ENCODE measurements at places on chromosomes 2 and 18.
A peak's percentile ranks its signal among the peaks of the same experiment; 100 is the strongest.

DNA sequence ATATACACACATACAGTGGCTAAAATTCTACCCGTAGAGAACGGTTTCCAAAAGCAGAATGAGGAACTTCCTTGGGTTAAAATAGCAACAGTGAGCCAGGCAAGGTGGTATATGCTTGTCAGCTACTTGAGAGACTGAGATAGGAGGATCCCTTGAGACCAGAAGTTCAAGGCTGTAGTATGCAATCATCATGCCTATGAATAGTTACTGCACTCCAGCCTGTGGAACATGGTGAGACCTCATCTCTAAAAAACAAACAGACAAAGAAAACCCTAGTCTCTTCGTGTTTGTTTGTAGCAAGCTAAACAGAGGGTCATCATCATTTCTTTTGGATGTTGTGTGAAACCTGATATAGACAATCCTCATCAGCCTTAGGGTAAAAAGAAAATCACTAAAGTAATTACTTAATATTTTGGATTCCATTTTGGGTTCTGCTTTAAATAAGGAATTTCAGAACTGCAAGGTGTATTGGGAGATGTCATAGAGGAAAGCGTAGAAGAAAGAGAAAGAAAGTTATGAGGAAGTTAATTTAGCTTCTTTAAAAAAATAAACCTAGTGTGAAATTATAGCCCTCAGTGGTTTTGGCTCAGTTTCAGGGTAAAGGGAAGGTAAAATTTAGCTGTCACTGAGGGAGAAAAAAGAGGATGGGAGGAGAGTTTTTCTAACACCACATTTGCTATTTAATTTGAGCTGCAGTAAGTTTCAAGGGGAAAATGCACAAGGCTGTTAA, 46.5 kb downstream of the PLEK start:
- peak; percentile 87 for DNase-seq

DNA sequence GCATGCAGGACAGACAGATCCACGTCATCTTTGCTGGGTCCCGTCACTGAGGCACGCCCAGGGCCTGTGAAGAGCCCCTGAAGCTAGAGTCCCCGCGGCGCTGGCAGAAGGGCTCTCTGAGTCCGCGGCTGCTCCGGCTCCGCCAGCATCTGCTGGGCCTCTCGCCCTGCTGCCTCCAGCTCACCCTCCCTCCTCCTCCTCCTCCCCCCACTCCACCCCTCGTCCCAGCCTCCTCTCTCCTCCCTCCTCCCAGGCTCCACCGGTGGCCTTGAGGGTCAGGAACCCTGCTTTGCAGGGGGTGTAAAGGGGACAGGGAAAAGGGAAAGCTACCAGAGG, at the start of gene TNS1:
TNS1 (minus strand) TSS at position 151 of the 336 bp plus-strand sequence; CDS start at position 28, 123 bp downstream.
- DNase-seq, result no peak

- no peak for DNase-seq
These were observed 43.4 kb downstream of the RNF144A start for GRCh38 chr2:6960659-6961058.

DNA sequence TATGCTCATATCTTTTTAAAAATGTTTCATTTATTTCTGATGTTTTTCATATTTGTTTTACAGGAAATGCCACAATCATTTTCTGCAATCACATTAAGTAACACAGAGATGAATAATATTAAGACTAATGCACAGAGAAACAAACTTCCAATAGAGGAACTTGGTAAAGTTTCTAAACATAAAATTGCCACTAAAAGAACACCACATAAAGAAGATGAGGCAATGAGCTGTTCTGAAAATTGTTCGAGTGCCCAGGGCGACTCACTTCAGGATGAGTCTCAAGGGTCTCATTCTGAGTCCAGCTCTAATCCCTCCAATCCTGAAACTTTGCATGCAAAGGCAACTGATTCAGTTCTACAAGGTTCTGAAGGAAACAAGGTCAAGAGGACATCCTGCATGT, 70.4 kb downstream of the APLF start:
- DNase-seq, result no peak

DNA sequence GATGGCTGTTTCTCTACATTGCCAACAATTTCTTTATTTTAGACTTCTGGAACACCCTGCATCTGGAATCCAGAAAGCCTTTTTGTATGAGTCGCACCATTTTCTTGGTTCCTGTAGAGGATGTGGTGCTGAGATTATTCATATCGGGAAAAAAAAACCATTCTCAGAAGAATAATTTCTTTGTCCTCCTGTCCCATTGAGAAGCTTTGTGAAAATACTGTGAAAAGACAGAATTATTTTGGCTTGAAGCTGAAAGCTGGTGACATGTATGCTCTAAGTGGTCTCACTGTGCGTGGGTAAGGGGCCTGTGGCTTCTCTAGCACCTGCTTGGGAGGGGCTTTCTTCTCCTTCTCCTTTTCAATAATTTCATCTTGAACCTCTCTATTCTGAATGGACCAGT, 138.4 kb downstream of the FAM210A start:
- no peak for DNase-seq

GRCh38 chr2:16050908-16051489, 110.6 kb downstream of the MYCN start:
- no peak for DNase-seq

GRCh38 chr2:207873794-207874193, 104.1 kb upstream of the FZD5 start:
- DNase-seq, result no peak

GRCh38 chr2:6754419-6754818, 111.3 kb downstream of the CMPK2 start:
- DNase-seq, result no peak

DNA sequence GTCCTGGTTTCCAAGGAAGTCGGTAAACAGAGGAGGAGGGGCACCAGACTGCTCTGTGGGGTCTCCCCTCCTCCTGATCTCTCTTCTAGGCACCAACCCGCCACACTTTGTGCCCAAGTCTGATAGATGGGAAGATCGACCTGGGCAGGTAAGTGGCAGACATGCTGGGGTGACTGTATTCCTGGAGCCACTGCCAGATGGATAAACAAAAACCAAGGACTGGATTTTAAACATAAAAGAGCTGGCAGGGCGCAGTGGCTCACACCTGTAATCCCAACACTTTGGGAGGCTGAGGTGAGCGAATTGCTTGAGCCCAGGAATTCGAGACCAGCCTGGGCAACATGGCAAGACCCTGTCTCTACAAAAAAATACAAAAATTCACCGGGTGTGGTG, 181.2 kb downstream of the ANAPC1 start:
- DNase-seq, result no peak

- DNase-seq, result no peak
These were observed 858 bp downstream of the KCNS3 start for GRCh38 chr2:17879137-17879912.

DNA sequence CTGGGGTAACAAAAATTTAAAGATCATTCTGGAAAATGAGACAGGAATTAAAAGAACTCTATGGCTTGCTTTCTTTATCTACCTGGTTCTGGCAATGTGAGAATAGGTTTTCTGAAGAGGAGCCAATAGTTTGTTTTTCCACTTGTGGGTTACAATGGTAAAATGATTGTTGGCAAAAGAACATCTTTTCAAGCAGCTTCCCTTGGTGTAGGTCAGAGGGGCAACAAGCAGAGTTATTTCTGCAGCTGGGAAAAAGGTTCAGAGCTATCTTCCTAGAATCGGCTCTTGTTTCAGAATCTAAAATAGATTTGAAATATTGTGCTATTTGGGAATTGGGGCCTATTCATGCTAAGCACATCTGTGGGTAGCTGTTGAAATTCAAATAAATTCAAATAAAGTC, 11.5 kb upstream of the TSPYL6 start:
- no peak for DNase-seq

DNA sequence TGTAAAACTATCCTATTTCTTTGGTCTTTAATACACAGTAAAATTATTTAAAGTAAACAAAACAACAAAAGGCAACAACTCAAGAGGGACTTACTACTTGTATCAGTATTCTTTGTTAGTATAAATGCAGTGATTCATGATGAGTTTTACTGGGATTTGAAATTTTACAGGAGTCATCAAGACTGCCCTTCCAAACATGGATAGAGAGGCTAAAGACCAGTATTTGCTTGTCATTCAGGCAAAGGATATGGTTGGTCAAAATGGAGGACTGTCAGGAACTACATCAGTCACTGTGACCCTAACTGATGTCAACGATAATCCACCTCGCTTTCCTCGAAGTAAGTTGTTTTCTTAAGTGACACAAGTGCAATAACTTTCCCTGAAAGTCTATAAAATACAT, 71.1 kb downstream of the CDH7 start:
- DNase-seq, result no peak

GRCh38 chr18:5068851-5069250, 128.2 kb downstream of the AKAIN1 start:
- DNase-seq, result no peak

DNA sequence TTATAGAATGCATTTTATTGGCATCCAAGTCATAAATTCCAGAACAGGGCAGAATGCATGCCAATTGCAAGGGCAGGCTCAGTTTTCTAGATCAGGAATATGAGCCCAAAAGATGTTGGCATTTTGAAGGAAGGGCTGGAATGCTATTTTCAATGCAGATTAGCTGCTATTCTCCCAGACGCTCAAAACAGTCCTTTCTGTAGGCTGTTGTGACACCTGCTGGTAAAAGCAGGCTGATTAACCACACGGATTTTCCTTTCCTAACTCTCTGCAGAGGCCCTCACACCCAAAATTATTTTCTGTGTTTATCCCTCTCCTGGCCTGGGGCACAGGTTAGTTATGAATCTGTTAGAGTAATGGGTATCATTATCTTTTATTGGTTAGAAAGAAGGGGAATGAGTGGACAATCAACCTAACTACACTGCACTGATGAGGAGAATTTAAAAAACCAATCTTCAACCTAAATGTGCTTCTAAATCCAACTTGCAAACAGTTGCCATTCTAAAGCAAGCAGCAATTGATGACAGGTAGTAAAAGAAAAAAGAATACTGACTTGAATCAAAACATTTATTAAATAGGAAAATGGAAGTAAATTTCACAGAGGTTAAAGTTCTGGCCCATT, 94.0 kb downstream of the PLA2R1 start:
- DNase-seq, result peak; percentile 78

DNA sequence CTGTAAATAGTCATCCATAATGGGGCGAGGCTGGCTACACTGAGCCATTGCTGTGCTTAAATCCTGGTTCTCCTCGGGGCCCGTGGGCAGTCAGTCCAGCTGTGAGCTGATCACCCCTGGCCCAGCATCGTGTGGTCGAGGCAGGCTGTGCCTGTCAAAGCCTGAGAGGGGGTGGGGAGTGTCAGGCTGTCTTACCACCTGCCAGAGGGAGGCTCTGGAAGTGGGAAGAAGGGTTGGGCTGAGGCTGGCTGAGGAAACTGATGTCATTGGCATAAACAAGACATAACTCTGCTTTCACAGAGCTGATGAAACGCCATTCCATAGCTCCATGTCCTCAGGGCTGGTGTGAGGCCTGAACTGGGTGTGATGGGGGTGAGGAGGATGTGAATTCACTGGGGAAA, 49.7 kb downstream of the KLHL29 start:
- no peak for DNase-seq

DNA sequence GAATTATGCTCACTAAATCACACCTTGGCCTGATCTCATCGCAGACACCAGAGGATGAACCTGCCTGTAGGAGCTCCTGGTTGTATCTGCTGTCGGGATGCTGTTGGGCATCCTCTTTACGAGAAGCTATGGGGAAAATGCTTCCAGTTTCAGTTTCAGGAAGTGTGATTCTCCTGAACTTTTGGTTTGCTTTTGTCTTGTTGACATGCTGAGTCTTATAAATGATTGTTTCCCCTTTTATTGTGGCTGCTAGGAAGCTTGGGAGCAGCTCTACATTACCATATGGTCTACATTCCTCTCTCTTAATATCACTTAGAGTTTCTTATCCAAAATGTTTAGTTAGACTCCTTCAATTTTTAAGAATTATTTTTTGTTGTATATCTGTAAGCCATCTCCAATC, 227.5 kb downstream of the MTX2 start:
- no peak for DNase-seq

DNA sequence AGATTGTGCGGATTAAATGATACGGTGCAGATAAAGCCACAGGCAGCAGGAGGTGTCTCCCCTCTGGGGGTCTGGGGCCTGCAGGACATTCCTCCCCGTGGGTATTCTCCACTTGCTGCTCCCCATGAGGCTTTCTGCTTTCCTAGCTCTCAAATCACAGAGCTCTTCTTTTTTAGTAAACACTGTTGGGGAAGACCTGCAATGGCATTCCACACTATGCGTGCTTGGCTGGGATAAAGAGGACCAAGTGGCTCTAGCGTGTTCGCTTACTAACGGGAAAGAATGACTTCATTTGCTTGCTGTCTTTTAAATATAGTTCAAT, 146.5 kb downstream of the DDX1 start:
- no peak for DNase-seq

- no peak for DNase-seq
These were observed 32.1 kb upstream of the MAPK4 start for GRCh38 chr18:50527636-50528307.

- DNase-seq, result no peak
These were observed 69.7 kb upstream of the NCK2 start for GRCh38 chr2:105674859-105675541.

GRCh38 chr2:225177098-225177497, 134.8 kb upstream of the DOCK10 start:
- no peak for DNase-seq

- no peak for DNase-seq
These were observed 2.1 kb downstream of the MSGN1 start for GRCh38 chr2:17818235-17818815.

- no peak for DNase-seq
These were observed 39.0 kb downstream of the KANSL1L start for GRCh38 chr2:210132239-210132638.

GRCh38 chr2:12064153-12064552, 317.7 kb downstream of the LPIN1 start:
- DNase-seq, result no peak

DNA sequence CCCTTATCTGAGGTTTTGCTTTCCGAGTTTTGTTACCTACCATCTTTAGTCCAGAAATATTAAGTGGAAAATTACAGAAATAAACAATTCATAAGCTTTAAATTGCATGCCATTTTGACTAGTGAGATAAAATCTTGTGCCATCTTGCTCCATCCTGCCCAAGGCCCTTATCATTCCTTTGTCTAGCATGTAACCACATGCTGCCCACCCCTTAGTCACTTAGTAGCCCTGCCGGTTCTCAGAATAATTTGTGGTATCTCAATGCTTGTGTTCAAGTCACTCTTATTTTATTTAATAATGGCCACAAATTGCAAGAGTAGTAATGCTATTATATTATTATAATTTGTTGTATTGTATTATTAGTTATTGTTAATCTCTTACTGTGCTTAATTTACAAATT, 36.8 kb upstream of the VPS54 start:
- DNase-seq, result no peak

GRCh38 chr18:58253871-58254270, 209.8 kb downstream of the NEDD4L start:
- DNase-seq, result no peak
